EH (cell line): ENCODE measurements at places on chromosomes 3 and 15.
A peak's percentile ranks its signal among the peaks of the same experiment; 100 is the strongest.

DNA sequence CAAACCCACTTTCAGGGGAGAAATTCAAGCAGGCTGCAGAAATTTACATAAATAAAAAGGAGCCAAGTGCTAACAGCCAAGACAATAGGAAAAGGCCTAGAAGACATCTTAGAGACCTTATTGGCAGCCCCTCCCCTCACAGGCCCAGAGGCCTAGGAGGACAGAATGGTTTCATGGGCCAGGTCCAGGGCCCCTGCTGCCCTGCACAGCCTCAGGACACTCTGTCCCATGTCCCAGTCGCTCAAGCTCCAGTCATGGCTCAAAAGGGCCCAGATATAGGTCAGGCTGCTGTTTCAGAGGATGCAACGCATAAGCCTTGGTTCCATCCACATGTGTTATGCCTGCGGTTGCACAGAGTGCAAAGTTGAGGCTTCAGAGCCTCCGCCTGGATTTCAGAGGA is 55.8 kb downstream of the SLC41A3 start:
- no peak for DNase-seq

DNA sequence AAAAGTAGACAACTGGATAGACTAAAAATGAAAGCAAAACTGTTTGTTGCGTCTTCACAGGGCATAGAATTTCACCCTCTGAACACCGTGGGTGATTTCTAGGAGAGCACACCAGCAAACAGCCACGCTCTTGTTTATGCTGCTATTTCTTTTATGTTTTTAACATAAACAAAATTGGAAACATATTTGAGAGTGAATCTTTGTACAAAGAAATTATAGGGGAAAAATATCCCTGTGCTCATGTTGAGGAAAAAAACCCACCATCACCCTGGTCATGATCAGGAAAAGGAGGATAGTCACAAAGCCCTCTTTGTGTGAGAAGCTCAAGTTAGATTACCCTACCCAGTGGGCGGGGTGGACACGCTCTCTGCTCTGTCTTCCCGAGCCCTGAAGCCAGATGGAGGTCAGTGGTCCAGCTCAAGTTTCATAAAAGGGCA is 313.3 kb downstream of the SATB1 start:
- DNase-seq: peak; percentile 29

- DNase-seq: no peak
Observed at GRCh38 chr3:127710155-127710941, 37.6 kb downstream of the ABTB1 start.

DNA sequence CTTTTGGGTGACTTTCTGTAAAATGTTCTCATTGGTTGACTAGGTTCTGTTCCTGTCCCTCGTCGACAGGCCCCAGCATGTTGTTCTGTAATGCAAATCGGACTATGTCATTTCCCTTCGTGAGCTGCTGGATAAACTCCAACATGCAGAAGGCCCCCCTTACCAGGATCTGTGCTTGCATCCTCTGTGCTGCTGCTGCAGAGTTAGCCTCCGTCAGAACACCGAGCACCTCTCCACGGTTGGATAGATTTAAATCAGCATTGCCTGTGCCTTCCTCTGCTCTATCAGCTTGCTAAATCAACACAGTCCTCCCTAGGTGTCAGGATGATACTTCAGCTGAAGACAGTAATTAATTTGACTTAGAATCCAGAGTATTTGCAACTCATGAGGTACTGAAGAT is 12.7 kb upstream of the MINDY4B start:
- no peak for DNase-seq

DNA sequence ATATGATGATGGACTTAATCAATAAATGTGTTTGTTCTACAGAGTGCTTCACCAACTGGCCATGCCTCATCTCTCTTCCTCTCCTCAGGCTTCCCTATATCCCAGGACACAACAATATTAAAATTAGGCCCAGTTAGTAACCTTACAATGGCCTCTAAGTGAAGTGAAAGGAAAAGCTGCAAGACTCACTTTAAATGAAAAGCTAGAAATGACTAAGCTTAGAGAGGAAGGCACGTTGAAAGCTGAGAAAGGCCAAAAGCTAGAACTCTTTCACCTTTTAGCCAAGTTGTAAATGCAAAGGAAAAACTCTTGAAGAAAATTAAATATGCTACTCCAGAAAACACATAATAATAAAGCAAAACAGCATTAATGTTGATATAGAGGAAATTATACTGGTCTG is 1010.3 kb downstream of the NAALADL2 start:
- no peak for DNase-seq

DNA sequence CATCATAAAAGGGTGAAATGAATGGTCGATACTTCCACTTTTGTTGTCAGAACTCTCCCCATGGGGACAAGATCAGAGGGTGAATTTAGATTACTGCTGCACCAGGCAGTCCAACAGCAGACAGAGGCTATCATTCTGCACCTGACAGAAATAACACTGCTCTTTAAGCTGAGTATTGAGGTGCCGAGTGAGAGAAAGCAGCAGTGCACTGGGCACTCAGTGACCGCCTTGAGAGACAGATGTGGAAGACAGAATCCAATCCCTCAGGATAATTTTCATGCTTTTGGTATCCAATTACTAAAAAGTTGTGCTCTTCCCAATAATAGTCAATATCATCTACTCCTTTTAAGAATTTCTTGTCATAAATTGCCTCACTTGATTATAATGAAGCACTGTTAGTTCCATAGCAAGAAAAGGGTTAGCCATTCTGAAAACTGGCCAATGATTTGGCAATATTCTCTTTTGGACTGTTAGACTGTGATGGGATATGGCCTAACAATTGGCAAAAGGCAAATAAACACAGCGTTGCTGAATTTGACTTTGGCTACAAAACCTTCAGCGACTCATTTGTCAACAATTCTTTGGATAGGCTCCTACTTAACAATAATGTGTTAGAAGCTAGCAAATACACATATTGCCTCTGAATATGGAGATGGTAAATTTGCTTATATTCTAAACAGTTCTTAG is 5.5 kb downstream of the FGF7 start:
- DNase-seq: peak; percentile 76

GRCh38 chr15:77053709-77054108 is 17.2 kb downstream of the TSPAN3 start:
- no peak for DNase-seq

DNA sequence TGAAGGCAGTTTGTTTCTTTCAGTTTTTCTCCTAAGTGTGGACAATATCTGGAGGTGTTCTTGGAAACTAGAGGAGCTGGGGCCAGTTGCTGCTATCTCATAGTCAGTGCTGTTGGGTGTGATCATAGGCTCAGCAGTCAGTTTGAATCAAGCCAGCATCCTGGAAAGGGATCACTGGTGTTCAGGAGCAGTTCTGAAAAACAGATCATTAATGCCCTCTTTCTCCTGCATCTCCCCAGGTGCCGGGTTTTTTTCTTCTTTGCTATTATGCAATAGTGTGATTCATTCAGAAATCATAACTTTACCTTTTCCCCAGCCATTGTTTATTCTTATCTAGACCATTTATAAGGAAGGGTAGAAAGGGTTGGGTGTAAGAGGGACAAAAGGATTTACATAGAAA is 24.0 kb downstream of the LNP1 start:
- no peak for DNase-seq

- no peak for DNase-seq
Observed at GRCh38 chr3:124680521-124680920, 49.7 kb upstream of the UMPS start.

GRCh38 chr3:71111784-71112440 is 471.6 kb downstream of the FOXP1 start:
- peak; percentile 93 for DNase-seq

DNA sequence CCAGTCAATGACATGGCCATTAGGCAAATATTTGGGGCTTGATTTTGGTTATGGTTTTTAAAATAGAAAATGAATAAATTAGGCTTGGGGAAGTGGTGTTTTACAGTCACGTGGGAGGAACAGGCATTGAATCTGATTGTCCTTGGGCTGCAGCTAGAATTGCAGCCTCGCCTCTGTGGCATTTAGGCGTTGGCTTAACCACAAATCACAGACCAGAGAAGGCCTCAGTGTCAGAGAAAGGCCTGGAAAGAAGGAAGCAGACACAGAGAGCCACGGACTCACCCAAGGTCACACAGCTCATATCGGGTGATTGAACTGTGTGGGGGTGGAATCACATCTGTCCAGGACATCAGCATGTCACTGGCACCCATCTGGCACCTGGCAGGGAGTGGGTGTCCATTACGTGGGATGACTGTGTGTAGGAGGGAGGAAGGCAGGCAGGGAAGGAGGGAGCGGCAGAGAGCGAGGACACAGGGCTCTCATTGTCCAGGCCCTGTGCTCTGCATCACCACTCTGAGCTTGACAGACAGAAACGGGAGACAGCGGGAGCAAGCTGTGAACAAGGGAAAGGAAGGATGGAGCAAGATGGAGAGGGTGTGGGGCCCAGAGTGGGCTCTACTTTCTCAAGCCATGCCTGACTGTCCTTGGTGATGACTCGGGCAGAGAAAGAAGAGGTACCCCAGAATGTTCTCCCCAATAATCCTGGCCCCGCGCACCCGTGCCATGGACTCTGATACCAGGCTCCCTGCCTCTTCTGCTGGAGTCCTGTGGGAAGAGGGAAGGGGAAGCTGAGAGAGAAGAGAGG is 186.4 kb downstream of the FAM43A start:
- DNase-seq: peak; percentile 78

DNA sequence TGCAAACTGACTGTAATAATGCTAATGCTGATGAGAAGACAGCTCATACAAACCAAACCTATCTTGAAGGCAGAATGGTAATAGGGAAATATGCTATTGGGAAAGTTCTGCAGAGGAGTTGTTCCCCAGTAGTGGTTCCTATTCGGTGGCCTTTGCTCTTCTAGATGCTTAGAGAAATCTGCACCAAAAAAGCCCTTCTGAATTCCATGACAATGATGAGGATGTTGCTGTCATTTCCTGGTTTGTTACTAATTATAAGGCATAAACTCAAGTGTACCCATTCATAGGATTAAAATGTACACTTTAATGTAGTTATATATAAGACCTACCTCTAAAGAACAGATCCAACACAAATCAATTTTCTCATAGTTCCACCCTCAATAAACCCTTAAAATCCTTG is 30.1 kb downstream of the TOMM70 start:
- DNase-seq: peak; percentile 58

- DNase-seq: peak; percentile 75
Observed at GRCh38 chr15:78878356-78878755, 5.7 kb downstream of the MORF4L1 start.

DNA sequence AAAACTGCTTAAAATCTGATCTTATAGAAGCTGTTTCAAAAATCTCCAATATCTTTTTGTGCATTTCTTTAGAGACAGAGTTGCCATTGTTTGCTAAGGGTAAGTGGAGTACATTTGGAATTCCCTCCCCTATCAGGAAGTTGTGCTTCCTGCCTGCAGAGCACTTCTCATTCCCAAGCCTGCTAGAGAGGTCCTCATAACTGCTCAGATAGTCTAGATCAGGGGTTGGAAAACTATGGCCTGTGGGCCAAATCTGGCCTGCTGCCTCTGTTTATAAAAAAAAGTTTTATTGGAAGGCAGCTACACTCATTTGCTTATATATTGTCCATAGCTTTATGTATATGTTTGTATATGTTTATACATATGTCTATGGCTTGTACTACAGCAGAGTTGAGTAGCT is 333.7 kb upstream of the PROK2 start:
- no peak for DNase-seq

DNA sequence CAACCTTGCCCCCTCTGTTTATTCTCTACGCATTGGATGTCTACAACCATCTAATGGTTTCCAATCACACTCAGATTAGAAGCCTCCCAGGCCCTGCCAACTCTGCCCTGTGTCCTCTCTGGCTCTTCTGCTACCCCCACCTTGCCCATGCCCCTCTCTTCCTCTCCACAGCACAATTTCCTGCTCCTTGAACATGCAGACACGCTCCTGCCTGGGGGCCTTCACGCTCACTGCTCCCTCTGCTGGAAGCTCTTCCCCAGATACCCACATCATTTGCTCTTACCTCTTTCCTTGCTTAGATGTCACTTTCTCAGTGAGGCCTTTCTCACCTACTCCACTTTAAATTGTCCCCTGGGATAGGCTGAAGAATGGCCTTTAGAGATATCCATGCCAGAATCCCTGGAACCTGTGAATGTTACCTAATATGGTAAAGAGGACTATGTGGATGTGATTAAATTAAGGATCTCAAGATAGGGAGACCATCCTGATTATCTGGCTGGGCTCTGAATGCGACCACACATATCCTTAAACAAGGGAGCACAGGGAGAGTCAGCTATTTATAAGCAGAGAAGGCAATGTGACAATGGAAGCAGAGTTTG is 9.9 kb downstream of the KY start:
- peak; percentile 48 for DNase-seq

GRCh38 chr3:45880725-45881077 is 5.6 kb upstream of the CCR9 start:
- DNase-seq: no peak

- DNase-seq: peak; percentile 16
Observed at GRCh38 chr3:39809181-39809994, at the start of gene MYRIP. Gene MYRIP, plus strand, starts transcription at chr3:39809609. Its CDS starts 91,208 bp downstream, at chr3:39900817.

GRCh38 chr3:53721187-53722119 is 124.8 kb downstream of the CHDH start:
- peak; percentile 24 for DNase-seq

DNA sequence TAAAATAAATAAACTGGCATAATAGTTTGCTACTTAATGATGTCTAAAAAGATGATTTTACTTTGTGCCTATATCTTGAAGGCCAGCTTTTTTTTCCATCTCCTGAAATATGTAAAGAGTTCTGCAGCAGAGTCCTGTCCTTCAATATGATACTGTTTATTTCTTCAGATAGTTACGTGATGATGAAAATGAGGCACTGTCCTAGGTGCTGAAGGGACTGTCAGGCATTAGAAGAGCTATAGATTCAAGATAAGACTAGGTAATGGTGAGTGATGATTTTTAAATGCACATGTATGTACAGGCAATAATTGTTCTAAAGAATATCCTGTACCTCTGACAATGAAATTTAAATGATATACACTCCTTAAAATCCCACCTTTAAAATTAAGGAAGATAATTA is 326.9 kb upstream of the DNAJC19 start:
- no peak for DNase-seq

- no peak for DNase-seq
Observed at GRCh38 chr15:91316126-91316525, 216.1 kb downstream of the SV2B start.

- no peak for DNase-seq
Observed at GRCh38 chr3:24405057-24405456, 89.6 kb downstream of the THRB start.

- no peak for DNase-seq
Observed at GRCh38 chr15:53746101-53746500, 13.4 kb downstream of the WDR72 start.

DNA sequence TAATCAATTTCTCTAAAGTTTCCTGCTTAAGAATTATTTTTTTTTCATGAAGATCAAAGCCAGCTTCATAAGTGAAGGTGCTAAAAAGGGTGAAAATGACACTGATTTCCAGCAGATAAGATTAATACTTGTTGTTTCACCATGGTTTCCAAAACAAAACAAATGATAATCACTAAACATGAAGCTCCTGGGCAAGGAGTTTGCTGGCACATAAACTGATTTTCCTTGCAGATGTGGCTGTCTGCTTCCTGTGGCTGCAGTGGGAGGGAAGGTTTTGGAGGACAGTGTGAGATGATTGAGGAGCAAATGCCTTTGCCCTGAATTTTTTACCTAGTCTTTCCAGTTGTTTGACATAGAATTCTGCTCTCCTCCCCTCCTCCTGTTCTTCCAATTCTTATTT is 228.8 kb downstream of the DIPK2A start:
- DNase-seq: no peak
